Germinal center (tissue), 1 donor: ENCODE measurements at places on chromosomes 3 and 15.

GRCh38 chr3:43892061-43892460 lies 201.3 kb downstream of the ABHD5 start:
- peak; percentile 40 for DNase-seq

DNA sequence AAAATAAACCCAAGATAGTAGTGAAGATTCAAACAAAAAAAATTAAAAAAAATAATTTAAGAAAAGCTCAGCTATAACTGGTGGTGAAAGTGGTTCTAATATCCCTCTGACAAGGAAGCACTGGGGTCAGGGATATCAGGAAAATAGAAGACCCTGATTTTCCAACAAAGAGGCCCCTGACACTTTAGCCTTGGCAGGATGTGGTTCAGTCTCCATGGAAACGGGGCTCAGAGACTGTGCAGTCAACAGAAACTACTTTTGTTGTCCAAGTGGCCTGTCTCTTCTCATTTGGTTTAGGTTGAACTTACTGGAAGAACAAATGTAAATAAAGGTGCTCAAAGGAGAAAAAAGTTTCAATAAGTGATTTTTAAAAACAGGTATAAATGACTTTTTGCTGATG lies 27.2 kb downstream of the INTS14 start:
- DNase-seq: peak; percentile 19

- no peak for DNase-seq
Observed at GRCh38 chr3:30495172-30496065, 111.0 kb upstream of the TGFBR2 start.

DNA sequence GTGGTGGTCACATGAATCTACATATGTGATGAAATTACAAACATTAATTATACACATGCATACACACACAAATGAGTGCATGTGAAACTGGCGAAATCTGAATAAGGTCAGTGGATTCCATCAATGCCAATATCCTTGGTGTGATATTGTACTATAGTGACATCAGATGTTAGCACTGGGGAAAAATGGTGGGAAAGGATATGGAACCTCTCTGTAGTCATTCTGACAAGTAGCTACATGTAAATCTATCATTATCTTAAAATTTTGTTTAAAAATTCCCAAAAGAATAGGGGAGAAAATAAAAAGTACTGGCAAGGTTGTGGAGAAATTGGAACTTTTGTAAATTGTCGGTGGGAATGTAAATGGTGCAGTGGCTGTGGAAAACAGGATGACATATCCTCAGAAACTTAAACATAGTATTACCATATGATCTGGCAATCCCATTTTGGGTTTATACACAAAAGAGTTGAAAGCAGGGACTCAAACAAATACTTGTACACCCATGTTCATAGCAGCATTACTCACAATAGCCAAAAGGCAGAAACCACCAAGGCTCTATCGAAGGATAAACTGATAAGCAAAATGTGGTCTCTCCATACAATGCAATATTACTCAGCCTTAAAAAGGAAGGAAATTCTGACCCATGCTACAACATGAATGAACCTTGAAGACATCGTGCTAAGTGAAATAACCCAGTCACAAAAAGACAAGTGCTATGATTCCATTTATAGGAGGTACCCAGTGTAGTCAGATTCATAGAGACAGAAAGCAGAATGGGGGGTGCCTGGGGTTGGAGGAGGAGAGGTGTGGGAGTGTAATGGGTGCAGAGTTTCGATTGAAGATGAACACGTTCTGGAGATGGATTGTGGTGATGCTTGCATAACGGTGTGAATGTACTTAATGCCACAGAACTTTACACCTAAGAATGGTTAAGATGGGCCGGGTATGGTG lies 25.3 kb upstream of the HRH1 start:
- DNase-seq: no peak

DNA sequence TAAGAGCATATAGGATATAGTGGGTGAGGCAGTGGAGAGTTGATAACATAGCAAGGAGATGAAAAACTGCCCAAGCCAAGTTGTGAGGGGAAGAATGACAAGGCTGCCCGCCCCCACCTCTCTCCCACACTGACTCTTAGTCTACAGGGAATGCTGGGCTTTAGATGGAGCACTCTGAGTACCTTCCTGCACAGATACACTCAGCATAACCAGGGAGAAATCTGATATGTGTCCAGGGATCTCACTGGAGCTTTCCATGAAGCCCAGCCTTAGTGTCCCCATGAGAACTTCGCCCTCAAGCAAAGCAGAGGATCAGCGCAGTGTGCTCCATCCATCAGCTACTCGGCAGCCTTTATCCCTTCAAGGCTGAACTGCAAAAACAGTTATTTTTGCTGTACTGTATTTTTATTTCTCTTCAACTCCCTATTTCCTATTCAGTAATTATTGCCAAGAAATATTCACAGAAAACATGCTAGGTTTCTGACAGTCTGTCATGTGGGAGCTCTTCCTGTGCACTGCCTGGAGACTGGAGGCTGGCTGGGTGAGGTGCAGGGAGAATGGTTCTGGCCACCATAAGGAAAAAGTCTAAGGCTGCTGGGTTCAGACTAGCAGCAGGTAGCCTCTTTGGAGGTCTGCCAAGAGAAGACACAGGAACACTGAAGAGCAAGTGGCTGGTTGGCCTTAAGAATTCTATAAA lies 475.2 kb upstream of the PPP2R3A start:
- DNase-seq: no peak

DNA sequence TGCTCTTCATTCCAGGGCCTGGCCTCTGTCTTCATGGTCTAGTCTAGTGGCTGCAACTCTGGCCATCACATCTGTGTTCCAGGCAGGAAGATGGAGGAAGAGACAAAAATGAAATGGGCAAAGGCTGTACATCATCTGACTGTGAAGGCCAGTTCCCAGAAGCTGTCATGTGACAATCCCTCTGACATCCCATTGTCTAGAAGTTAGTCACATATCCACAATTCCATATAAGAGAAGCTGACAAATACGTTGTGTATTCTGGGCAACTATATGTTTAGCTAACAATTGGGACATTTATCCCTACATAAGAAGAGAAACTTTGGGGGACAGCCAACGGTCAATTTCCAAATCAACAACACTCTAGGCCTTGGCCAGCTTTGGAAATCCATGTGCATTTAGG lies 34.5 kb upstream of the C3orf70 start:
- DNase-seq: no peak

DNA sequence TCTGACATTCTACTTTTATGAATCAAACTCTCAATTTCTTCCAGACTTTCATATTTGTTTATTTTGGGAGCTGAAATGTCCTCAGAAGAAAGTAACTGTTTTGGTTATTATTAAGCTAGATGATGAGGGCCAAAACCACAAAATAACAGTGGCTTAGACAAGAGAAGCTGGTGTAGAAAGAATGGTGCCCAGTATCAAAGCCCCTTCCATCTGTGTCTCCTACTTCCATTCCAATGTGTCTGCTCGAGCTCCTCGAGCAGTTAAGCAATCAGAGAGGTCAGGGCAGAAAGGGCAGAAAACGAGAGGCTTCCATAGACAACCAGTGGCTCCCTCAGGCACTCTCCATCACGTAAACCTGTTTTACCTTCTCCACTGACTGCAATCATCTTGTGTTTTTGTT lies 59.7 kb upstream of the MAGI1 start:
- DNase-seq: no peak

GRCh38 chr3:46485779-46486175 lies 12.0 kb upstream of the RTP3 start:
- no peak for DNase-seq

- DNase-seq: no peak
Observed at GRCh38 chr3:46191730-46192129, 16.4 kb downstream of the CCR1 start.

GRCh38 chr15:90583471-90584252 lies 53.9 kb downstream of the CRTC3 start:
- no peak for DNase-seq
